ENCODE measurements at places on chromosomes 7 and 10.

DNA sequence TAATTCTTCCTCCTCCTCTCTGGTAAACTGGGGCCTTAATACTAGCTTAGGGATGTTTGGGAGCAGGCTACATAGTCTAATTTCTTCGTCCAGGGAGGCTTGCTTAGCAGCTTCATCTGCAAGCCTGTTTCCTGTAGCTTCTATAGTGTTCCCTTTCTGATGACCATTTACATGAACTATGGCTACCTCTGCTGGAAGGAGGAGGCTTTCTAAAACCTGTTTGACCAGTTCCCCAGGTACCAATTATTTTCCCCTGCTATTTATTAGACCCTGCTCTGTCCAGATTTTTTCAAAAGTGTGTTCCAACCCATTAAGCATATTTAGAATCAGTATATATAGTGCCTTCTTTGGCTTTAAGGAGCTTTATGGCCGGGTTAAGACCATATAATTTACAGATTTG is 38.8 kb upstream of the DNAH11 start:
- no peak for DNase-seq

GRCh38 chr10:74293686-74294371 is 142.8 kb downstream of the ADK start:
- no peak for DNase-seq

DNA sequence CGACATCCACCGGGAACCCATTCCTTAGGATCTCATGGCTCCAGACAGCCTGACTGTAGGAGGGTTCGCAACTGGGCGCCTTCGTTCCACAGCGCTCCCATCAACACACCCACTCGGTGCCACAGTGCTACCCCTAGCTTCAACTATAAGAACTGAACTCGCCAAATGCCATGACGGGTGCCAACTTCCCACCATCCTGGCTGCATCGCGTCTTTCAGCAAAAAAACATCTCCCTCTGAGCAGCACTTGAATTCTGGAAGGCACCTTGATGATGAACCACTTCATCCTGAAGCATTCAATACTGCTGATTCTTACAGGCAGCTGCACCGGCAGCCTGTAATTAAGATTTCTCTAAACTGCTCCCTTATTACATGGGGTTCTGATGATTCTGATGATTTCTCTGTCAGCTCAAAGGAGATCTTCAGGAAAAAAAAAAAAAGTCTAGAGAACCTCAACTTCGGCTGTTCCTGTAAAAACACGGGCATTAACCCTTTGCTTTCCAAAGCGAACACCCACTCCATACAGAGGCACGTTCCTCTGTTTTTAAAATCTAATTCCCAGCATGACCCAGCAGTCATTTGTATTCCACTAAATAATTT is 1.3 kb downstream of the CYTH3 start:
- DNase-seq, result no peak

DNA sequence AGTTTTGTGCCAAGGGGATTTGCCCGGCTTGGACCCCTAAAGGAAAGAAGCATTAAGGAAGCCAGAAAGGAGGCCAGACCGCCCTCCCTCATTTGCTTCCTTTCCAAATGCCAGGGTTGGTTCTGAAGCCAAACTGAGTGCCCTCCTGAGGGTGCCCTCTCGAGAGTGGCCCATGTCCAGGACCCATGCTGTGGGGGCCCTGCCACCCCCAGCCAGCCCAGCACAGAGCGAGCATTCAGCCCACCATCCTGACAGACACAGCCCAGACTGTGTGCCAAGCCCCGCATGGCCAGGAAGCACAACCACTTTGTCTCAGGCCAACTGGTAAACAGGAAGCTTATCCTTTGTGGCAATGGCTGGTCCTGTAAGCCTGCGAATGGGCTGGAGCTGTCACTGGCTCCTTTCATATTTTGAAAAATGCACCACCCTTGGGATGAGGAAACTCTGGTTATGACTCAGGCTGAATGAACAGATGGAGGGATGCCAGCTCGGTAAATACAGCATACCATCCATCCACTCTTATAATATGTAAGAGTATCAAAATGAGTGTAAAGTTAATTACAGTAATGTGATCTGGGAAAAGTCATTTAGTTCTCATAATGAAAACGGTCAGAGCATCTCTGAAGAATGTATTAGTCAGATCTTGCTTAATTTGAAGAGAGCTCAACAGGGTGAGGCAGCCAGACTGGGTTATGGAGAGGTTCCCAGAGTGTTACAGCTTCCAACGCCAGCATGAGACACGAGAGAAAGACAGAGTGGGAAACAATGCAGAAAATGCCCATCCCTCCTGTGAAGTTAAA is 65.0 kb downstream of the STK17A start:
- no peak for DNase-seq

GRCh38 chr10:62666275-62666674 is 138.2 kb upstream of the ADO start:
- no peak for DNase-seq

GRCh38 chr10:76711222-76711997 is 926.2 kb downstream of the KCNMA1 start:
- no peak for DNase-seq

- DNase-seq, result no peak
Observed at GRCh38 chr10:110784198-110784597, 87.5 kb upstream of the PDCD4 start.

DNA sequence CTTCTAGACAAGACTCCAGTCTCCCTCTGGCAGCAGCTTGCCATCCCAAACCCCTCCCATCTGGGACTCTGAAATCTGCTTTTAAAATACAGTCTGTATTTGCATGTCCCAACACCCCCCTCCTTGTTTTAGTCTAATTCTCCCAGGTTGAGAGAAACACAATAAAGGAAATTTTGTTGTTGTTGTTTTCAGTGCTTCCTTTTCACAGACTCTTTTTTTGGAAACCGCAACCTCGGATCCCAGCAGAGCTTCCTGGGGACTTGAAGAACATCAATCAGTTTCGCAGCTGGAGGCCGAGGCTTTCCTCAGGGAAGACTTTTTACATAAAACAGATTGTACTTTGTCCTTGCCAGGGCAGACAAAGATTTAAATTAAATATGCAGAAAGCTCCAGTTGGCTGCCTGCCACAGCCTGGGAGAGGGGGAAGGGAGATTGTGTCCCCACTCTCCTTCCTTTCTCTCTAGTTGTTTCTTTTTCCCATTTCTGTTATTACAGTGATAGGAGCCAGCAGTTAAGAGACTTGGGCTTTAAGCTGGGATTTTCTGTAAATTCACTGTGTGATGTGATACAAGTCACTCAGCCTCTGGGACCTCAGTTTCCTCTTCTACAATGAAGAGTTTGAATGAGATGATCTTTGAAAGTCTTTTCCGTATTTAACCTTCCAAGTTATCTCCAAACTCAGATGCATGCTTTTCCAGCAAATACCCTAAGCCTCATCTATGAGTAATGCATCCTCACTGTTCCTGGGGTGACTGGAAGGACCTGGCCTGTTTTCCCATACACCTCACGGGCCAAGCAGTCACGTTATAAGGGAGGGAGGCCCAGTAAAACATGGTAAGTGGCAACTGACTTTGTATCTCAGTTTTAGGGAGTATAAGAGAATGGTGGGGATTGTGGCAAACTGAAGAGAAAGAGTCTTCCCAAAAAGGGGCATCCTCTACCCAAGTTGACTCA is 192.3 kb downstream of the REEP3 start:
- DNase-seq, result no peak

DNA sequence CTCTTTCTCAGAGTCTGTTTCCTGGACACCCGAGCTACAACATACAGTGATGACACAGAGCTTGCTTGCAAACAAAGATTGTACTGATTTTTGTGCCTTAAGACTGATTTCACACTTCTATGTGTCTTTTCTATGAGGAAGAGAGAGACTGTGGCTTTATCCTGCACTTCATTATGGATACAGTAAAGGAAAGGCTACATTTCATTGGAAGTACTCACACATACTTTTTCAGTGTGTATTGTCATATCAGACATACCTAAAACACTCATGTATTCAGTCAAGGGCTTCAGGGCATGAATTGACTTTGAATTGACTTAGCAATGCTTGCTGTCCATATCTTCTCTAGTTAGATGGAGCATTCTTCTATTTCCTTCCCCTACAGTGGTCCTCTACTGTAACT is 135.5 kb upstream of the IMMP2L start:
- no peak for DNase-seq

DNA sequence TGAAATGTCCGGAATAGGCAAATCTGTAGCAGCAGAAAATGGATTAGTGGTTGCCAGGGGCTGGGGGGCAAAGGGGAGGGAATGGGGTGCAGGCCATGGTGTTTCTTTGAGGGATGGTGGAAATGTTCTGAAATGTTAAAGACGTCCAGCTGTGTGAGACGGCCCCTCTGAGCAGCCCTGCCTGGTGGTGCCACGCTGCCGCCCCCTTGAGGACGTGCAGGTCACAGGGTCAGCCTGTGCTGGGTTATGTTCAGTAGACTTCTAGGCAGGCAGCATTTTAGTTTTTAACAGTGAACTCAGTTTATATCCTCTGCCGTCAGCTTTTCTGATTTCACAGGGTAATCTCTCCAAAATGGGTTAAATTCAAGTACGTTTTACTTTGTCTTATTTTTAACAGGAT is 9.4 kb downstream of the NUB1 start:
- no peak for DNase-seq

- no peak for DNase-seq
Observed at GRCh38 chr10:86375204-86375603, 8.6 kb upstream of the GRID1 start.

DNA sequence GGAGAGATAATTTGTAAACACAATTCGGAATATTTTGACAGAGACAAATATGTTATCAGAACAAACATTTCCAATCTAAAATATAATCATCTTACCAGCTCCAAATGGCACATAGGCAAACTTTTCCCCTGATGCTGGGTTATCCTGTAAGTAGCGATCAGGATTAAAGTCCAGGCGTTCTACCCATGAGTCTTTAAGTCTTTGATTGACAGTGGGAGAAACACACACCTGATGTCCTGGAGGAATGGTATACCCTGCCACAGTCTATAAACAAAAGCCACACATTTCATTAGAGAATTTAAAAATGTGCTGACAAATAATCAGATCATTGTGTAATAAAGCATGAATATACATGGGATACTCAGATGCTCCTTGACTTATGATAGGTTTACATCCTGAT is 17.3 kb downstream of the CYP51A1 start:
- no peak for DNase-seq

DNA sequence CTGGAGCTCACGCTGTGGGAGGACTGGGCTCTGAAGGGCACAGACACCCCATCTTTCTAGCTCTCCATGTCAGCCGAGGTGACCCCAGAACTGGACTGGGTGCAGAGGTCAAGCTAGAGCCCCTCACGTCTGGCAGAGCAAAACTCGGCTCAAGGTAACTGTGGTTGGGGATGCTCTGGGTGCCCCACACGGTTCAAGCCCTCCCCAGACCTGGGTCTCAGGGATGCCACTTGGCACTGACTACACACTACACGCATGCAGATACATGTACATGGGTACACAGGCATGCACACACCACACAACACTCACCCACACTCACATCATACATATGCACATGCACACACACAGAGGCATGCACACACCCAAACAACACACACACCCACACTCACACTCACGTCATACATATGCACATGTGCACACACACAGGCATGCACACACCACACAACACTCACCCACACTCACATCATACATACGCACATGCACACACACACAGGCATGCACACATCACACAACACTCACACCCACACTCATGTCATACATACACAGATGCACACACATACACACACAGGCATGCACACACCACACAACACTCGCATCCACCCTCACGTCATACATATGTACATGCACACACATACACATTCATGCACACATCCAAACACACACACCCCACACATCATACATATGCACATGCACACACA is 219.3 kb downstream of the DNAJB6 start:
- DNase-seq, result no peak

GRCh38 chr10:129859536-129859935 is 104.5 kb downstream of the EBF3 start:
- DNase-seq, result no peak

GRCh38 chr10:112678987-112679386 is 232.0 kb downstream of the VTI1A start:
- no peak for DNase-seq

DNA sequence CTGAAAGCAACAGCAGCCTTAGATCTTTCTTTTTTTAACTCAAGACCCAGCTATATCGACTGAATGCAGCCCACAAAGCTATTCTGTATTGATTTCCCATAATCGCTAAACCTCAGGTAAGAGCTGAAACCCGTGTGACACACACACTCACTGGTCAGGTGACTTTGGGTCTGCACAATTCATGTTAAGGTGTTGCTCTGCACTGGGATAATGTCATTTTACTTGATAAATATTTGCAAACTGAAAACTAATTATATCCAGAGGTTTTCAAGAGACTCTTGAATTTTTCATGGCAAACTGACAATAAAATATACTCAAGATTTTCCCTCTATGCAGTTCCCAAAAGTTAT is 33.1 kb downstream of the SCRN1 start:
- no peak for DNase-seq

DNA sequence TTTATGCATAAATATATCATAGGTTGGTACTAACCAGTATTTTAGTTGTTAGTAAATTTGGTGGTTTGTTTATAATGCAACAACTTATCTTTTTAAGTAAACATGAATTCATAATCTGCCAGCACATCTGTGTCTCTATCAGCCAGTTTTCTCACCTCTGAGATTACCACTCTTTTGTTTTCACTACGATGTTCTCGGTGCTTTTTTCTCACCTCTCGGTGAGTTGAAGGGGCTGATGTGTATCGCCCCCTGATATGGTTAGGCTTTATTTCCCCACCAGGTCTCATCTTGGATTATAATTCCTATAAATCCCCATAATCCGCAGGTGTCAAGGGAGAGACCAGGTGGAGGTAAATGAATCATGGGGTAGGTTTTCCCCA is 114.1 kb downstream of the CAMK1D start:
- no peak for DNase-seq

DNA sequence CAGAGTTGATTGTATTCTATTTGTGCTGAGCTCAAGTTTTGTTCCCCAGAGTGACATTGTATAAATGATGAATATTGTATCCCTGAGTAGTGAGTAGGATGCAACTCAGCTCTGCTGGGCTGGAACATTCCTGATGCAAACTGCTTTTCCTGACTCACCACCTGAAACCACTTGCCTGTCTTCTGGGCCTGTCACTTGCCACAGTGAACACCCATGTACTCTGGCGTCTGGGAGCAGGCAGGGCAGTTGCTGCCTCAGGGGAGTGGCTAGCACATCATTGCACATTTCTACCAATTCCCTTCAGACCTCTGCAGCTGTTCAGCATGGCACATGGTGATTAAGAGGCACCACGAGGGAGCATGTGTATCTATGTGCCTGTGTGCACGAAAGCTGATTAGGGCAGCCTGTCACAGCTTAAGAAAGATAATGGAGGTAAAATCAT is 157.3 kb downstream of the SND1 start:
- DNase-seq, result no peak

GRCh38 chr7:151340794-151341356 is 737 bp upstream of the NUB1 start:
- no peak for DNase-seq

DNA sequence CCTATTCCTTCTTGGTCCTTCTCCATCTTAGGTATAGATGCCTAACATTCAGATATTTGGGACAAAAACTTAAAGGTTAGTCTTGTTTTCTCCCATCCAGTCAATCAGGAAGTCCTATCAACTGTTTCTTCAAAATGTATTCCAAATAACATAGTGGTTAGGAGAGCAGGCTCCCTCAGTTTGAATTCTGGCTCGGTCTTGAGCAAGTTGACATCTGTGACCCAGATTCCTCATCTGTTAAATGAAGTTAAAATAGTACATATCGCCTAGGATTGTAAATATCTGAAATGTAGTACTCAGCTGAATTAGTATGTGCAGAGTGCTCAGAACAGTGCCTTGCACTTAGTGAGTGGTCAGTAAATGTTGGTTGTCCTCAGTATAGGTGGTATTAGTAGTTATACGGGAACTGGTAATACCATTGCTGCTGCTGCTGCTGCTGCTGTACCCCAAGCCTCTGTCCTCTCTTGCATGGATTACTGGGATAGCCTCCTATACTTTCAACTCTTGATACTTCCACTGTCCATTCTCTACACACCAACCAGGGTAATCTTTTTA is 58.6 kb downstream of the RALA start:
- no peak for DNase-seq
